NCI-H345 (cell line): ENCODE measurements at places on chromosomes 2 and 18.
A peak's percentile ranks its signal among the peaks of the same experiment; 100 is the strongest.

DNA sequence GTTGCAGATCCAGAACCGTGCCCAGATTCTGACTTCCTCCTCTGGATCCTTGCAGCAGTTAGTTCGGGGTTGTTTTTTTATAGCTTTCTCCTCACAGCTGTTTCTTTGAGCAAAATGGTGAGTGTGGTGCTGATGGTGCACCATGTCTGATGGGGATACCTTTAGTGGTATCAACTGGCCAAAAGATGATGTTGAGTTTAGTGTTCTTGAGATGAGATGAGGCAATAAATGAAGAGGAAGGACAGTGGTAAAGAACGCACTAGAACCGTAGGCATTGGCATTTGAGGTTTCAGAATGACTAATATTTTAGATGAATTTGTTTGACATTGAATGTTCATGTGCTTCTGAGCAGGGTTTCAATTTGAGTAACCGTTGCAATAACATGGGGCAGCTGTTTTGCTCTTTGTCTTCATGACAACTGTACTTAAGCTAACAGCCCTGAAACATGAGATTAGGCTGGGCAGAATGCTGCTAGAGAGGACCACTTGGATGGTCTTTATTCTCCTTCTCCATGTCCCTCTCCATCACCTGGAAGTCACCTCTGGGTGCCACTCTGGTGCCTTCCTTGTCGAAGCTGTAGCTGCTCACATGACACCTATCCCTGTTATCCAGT is 3.9 kb downstream of the CTLA4 start:
- no peak for DNase-seq

GRCh38 chr2:88060907-88061275 is 5.3 kb upstream of the KRCC1 start:
- DNase-seq: no peak

- no peak for DNase-seq
These were observed 317.1 kb downstream of the MYCN start for GRCh38 chr2:16257322-16258028.

GRCh38 chr18:73739098-73739497 is 408.5 kb downstream of the FBXO15 start:
- no peak for DNase-seq

GRCh38 chr2:163785162-163785561 is 49.4 kb upstream of the FIGN start:
- DNase-seq: no peak

GRCh38 chr18:13178976-13179375 is 39.6 kb upstream of the LDLRAD4 start:
- DNase-seq: no peak

DNA sequence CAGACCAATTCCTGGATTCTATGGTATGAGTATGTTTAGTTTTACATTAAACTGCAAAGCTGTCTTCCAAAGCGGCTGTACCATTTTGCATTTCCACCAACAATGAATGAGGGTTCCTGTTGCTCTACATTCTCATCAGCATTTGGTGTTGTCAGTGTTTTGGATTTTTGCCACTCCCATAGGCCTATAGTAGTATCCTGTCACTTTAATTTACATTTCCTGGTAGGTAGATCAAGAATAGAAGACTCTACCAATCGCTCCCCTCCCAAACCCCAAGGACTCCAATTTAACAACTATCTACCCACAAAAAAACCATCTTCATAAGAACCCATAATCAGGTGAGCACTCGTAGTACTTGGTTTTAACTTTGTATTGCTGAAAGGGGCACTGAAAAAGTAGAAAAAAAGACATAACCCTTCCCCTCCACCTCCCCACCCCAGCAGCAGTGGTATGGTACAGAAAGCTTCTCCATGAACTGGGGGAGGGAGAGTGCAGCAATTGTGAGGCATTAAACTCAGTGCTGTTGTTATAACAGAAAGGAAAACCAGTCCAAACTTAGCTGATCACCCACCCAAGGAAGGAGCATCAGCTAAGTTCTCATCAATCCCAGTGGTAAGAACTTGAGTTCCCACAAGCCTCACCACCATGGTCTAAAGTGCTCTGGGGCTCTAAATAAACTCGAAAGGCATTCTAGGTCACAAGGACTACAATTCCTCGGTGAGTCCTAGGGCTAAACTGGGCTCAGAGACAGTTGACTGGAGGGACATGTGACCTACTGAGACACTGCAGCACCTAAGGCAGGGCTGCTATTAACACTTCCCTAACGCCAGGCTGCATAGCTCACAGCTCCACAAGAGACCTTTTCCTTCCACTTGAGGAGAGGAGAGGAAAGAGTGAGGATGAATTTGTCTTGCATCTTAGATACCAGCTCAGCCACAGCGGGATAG is 35.5 kb upstream of the CYTIP start:
- DNase-seq: no peak

GRCh38 chr2:150125188-150125587 is 362.3 kb downstream of the RND3 start:
- DNase-seq: no peak

DNA sequence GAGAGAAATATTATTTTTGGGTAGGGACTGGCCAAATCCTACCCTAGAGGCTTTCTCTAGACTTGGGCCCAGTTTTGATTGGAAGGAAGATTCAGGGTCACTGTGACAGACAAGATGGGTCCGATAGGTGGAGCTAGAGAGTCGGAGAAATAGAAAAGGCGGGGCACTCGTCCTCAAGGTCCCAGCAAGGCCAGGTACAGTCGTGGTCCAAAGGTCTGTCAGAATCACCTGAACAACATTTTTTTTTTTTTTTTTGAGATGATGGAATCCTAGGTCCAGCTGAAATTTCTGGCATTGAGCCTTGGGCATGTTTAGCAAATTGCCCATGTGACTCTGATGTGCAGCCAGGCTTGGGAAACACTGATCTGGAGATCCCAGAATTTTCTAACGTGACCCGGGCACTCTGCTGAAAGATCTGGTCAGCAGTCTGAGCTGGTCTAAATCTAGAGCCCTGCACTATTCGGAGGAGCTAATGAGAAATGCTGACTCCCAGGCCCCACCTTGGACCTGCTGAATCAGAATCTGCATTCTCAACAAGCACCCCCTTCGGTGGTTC is 23.0 kb upstream of the NTSR2 start:
- DNase-seq: peak; percentile 75

- DNase-seq: no peak
These were observed 10.2 kb upstream of the EIF2AK3 start for GRCh38 chr2:88637464-88637863.

DNA sequence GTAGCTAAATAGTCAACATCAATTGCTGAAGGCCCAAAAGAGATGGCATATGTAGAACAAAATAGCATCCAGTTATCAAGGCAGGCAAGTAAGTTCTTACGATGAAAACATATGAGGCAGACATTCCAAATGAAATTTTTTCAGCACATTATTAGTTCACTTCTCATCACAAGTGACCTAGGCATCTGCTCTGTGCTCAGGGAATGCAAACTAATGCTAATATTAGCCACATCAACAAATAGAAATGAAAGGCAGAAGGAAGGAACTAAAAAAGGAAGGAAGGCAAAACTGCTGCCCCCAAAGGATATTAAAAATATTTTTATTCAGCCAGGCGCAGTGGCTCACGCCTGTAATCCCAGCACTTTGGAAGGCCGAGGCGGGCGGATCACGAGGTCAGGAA is 51.2 kb upstream of the ROCK1 start:
- no peak for DNase-seq

GRCh38 chr18:44857744-44858491 is 177.2 kb downstream of the SETBP1 start:
- no peak for DNase-seq

DNA sequence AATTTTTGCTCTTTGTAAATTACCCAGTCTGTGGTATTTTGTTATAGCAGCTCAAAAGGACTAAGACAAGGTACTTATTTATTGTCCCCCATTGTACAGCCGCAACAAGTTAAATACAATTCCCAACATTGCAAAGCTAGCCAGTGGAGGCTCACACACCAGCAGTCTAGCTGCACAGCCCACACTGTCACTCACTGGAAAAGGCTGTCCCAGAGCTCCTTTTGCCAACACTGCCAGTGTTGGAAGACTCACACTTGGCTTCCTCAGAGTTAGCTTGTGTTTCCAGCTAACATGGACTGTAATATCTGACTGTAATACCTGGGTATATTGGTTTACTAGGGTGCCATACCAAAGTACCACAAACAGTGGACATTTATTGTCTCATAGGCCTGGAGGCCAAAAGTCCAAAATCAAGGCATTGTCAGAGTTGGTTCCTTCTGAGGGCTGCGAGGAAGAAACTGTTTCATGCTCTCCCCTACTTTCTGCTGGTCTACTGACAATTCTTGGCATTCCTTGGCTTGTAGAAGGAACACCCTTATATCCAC is 6.6 kb upstream of the DYM start:
- DNase-seq: no peak

- no peak for DNase-seq
These were observed 541.2 kb upstream of the POU3F3 start for GRCh38 chr2:104312684-104313083.

DNA sequence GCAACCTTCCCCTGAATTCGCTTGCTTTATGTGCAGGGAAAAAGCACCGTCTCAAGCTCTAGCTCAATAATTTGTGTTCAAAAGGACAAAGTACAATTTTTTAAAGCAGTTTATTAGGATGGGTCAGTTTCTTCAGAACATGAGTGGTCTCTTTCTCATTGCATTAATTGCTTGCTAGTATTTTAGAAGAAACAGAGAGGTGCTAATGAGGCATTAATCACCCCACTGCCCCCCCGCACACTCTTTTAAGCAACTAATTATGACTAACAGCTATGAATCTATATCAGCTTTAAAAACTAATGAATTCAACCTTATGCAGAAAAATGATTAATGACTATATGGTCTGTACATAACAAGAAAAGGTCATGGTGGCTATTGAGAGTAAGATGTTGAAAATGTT is 262.1 kb upstream of the ST6GAL2 start:
- DNase-seq: no peak

- DNase-seq: no peak
These were observed 20.1 kb upstream of the LTBP1 start for GRCh38 chr2:32926708-32927084.

- DNase-seq: no peak
These were observed 119.3 kb upstream of the PKDCC start for GRCh38 chr2:41928526-41928925.

DNA sequence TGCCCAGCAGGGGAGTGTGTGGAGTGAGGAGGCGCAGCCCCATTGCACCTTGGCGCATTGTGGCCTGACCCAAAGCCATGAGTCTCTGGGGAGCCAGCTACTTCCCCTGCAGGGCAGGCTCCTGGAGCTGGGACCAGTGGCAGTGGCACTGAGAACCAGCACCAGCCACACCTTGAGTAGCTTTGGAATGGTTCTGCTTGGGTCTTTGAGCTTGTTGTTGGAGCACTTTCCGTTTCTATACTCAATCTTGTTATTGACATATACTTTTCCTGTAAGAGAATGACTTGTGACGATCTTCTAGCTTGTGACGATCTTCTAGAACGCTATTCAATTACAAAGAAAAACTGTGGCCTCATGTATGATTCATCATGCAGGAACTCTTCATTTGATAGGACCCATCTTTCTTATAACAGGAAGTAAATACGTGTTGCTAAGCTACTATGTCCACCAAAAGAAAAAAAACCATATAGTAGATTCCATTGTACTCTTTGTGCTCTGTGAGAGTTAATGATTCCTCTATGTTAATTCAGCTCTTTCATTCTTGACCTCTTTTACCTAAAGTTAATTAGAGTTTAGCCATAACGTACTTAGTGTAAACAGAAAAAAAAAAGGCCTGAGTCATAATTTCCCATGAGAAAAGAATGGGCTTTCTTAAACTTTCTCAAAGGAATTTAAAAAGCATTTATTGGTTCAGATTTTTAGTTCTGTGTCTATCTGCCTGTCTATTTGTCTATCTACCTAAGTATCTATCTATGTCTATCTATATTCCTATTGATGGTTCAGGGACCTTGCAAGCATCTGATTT is 113.1 kb downstream of the GATA6 start:
- no peak for DNase-seq

DNA sequence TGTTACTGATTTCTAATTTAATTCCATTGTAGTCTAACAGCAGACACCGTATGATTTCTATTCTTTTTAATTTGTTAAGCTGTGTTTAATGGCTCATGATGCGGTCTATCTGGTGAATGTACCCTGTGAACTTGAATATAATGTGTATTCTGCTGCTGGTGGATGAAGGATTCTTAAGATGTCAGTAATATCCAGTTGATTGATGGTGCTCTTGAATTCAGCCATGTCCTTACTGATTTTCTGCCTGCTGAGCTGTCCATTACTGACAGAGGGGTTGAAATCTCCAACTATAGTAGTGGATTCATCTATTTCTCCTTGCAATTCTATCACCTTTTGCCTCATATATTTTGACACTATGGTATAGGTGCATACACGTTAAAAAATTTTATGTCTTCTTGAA is 373.3 kb upstream of the RAB12 start:
- no peak for DNase-seq

DNA sequence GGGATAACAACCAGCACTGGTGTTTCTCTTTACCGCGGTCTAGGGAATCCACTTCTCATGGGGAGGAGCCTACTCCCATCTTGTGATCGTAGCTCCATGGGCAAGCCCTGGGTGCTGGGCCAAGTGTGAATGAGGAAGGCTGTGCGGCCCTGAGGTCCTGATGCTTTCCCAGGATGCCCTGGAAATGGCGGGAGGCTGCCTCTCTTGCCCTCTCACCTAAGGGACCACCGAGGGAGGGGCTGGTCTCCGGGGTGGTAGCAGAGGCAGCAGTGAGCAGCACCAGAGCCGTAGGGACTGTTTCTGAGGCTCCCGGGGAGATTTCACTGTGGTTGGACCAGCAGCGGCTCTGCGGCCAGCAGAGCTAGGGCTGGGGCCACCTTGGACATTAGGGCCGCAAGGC is 15.5 kb upstream of the NPPC start:
- DNase-seq: no peak

DNA sequence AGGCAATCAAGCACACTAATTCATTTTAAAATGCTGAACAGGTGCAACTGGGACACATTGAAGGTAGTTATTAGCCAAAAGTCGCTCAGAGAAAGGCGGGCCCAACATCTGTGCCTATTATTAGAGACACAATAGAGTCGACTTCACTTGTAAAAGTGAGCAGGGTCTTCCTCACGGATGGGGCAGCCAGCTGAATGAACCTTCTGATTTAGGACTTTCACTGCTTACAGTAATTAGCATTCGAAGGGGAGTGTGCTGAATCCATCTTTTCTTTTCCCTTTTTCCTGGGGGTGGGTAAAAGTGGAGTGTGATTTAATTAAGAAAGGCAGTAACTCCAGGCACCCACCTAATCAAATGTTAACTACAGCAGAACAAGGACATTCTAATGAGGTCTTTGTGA is 677.7 kb downstream of the DCDC2C start:
- peak; percentile 94 for DNase-seq

DNA sequence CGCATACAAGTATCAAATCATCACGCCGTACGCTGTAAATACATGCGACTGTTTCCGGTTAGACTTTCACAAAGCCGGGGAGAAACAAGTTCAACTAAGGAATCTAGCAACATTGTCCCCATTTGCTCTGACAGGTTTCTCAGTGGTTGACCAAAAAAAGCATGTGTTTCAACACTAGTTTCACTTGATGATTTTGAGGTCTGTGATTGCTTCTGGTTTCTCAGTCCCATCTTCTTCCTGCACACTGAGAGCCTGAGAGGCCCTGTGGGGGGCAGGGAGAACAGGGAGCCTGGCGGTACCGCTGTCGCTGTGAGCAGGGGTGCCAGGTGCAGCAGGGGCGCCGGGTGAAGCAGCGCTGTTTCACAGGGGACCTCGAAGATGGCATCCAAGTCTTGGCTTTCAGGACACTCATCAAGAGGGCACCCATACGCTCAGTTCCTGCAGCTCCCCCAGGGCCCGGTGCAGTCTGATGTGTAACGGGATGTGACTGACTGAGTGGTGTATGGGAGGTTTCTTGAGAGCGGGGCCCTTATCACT is 270.9 kb downstream of the TWIST2 start:
- DNase-seq: no peak
